GM23338 (cell line): ENCODE measurements at places on chromosomes 4 and X.

DNA sequence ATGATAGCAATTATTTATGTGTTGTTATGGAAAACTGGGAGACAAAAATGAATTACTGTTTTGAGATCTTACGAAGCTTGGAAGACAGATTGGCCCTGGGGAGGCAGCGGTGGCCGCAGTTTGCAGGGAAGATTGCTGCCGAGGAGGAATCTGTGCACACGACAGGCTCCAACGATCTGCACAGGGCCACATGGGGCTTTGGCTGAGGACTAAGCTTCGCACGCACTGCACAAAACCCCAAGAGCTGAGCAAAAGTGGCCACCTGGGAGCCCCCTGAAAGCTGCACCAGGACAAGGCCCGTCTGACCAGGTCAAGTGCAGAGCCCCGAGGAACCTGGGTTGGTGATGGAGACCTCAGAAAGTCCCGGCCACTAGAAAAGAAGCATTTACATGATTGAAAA lies 5.2 kb upstream of the PDE6B start:
- DNase-seq: no peak
- no peaks in the 10 kb centered on the region; the same call in 1 of the 2 replicates for H3K4me1 ChIP-seq
- H3K36me3 ChIP-seq: no peaks in the 10 kb centered on the region
- H3K27me3 ChIP-seq: no peaks in the 10 kb centered on the region

- no peaks in the 10 kb centered on the region for H3K4me1 ChIP-seq
- H3K36me3 ChIP-seq: no peaks in the 10 kb centered on the region
- no peak overlapping the region for H3K4me3 ChIP-seq
- no peak for DNase-seq
- H3K27ac ChIP-seq: no peak overlapping the region
Measured at GRCh38 chr4:89939546-89939945, 44.9 kb downstream of the MMRN1 start.

GRCh38 chr4:176198316-176198903 lies 3.0 kb upstream of the SPATA4 start:
- no peaks in the 10 kb centered on the region for H3K27me3 ChIP-seq
- H3K36me3 ChIP-seq: no peaks in the 10 kb centered on the region
- H3K27ac ChIP-seq: no peak overlapping the region
- peak; percentile 65 for DNase-seq
- H3K4me1 ChIP-seq: peaks cover 4% of the 10 kb centered on the region

DNA sequence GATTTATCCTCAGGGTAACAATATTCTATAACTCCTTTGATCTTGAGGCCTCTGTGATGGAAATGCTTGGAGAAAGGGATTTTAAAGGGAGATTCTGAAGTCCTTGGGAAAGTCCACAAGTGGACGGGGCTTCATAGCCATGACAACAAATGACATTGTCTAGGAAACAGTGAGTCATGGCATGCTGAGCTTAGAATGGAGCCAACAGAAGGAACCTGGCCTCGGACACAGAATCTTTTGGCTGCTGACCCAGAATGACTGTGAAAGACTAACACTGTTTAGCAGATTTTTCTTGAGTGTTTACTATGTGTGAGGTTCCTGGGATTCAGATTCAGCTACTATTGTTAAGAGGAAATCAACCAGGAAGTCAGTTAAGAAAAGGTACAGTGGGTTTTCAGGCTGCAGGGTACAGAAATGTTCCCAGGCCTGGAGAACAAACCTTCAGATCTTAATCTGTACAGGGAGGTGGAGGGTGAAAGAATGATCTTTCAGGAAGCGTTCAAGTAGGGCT lies 18.1 kb upstream of the CXCL2 start:
- DNase-seq: no peak
- no peaks in the 10 kb centered on the region for H3K27me3 ChIP-seq
- H3K27ac ChIP-seq: no peak overlapping the region
- no peaks in the 10 kb centered on the region for H3K36me3 ChIP-seq

DNA sequence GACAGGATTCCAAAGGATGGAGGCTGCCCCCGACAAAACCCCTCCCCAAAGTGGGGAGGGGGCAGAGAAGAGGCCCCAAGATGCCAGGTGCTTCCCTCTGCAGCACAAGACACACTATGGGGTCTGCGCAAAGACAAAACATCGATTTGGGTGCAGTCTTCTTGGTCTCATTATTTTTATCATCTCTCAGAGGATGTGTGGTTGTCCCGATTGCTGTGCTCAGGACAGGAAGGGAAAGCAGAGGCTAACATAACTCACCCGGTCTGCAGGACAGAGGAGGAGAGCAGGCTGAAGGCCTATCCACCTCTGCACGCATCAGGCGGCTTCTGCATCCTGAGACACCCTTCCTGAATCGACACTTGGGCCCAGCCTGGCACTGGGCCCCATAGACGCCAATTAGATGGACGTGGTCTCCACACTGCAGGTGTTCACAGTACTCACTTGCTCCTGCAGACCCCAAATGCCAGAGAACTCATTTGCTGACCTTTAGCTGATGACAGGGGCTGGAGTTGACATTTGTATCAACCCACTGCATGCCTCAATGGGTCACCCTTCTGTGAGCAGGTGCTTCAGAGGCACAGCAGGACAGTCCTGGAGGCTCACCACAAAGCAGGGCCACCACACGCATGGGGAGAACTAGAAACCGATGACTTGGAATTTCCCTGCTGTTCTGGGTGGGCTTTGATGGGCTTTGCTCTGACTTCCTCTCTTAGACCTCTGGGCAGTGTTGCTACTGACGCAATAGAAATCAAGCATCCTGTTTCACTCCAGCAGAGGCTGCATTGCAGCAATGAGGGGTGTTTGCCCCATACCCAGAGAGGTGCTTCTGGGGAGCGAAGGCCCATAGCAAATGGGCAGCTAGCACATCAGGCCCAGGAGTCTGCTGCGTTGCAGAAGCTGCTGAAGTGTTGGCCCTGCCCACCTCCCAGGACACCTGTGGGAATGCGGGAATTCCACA lies 96.3 kb upstream of the ENPP6 start:
- no peaks in the 10 kb centered on the region for H3K27me3 ChIP-seq
- no peak for DNase-seq
- H3K36me3 ChIP-seq: no peaks in the 10 kb centered on the region
- no peak overlapping the region for H3K27ac ChIP-seq
- H3K4me3 ChIP-seq: no peak overlapping the region
- peaks cover 3% of the 10 kb centered on the region; the same call in 1 of the 2 replicates for H3K4me1 ChIP-seq

- no peak overlapping the region for H3K4me3 ChIP-seq
- H3K27me3 ChIP-seq: no peaks in the 10 kb centered on the region
- 0 out of 2 replicates have a peak, but pooled peaks cover 3% of the 10 kb centered on the region for H3K36me3 ChIP-seq
Measured at GRCh38 chrX:146994163-146994562, 179.6 kb upstream of the CXorf51A start.

GRCh38 chr4:6360385-6360784 lies 90.7 kb downstream of the WFS1 start:
- H3K4me1 ChIP-seq: no peaks in the 10 kb centered on the region
- H3K36me3 ChIP-seq: no peaks in the 10 kb centered on the region
- no peaks in the 10 kb centered on the region for H3K27me3 ChIP-seq
- H3K27ac ChIP-seq: no peak overlapping the region
- no peak overlapping the region for H3K4me3 ChIP-seq
- peak; percentile 81 for DNase-seq

DNA sequence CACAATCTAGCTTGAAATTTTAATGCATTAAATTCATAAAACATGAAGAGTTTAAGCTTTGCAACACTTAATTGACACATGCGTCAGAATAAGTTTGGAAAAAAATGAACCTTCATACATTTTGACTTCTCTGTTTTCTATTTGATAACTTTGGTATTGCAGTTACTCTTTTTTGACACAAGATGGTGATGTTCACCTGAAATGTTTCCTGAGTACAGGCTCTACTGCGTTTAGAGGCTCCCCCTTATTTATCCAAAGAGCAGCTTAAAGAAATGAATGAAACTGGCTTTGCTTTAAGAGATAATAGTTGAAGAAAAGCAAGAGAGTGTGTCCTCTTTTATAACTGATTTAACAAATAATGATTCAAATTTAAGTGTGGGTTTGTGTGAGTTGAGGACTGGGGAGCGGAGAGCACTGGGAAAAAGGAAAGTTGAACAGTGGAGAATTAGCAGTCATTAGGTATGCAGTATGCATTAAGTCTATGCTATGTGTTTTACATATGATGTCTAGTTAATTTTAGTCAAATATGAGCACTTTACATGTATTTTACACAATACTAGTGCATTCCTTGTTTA lies 180.6 kb upstream of the NUDT6 start:
- no peak overlapping the region for H3K4me3 ChIP-seq
- H3K27me3 ChIP-seq: no peaks in the 10 kb centered on the region
- no peak overlapping the region for H3K27ac ChIP-seq
- DNase-seq: peak; percentile 59
- H3K36me3 ChIP-seq: no peaks in the 10 kb centered on the region

- H3K4me1 ChIP-seq: peaks cover 6% of the 10 kb centered on the region; the same call in 1 of the 2 replicates
- H3K36me3 ChIP-seq: peaks cover 28% of the 10 kb centered on the region; the same call in 1 of the 2 replicates
- H3K27me3 ChIP-seq: no peaks in the 10 kb centered on the region
- DNase-seq: peak; percentile 72
- no peak overlapping the region for H3K4me3 ChIP-seq
Measured at GRCh38 chr4:183256756-183257385, 63.2 kb downstream of the CLDN22 start.

GRCh38 chrX:147170993-147171392 lies 356.4 kb upstream of the CXorf51A start:
- no peak overlapping the region for H3K27ac ChIP-seq
- H3K27me3 ChIP-seq: no peaks in the 10 kb centered on the region
- no peak overlapping the region for H3K4me3 ChIP-seq
- H3K36me3 ChIP-seq: no peaks in the 10 kb centered on the region
- peak; percentile 1 for DNase-seq

DNA sequence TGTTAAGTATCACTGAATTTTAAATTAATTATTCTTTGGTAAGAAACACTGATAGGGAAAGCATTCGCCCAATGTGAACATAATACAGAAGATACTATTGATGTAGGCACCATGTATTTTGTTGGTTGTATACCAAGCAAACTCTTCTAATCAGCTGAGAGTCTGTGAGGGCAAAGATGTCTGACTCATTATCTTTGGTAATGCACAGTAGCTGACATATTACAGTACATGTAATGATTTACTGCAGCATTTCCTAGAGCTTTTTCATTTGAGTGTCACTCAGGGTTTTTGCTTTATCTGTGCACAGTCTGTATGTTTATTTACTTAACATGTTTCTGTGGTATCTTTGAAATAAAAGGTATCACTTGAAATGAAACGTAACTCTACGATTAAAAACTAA lies 49.2 kb downstream of the CENPVL3 start:
- H3K4me1 ChIP-seq: peaks cover 3% of the 10 kb centered on the region; the same call in 1 of the 2 replicates
- DNase-seq: no peak
- H3K4me3 ChIP-seq: no peak overlapping the region
- H3K27ac ChIP-seq: no peak overlapping the region

- no peak overlapping the region for H3K27ac ChIP-seq
- no peak overlapping the region for H3K4me3 ChIP-seq
- no peaks in the 10 kb centered on the region for H3K27me3 ChIP-seq
- no peaks in the 10 kb centered on the region for H3K36me3 ChIP-seq
- DNase-seq: no peak
Measured at GRCh38 chr4:86280246-86280645, 79.6 kb downstream of the MAPK10 start.

DNA sequence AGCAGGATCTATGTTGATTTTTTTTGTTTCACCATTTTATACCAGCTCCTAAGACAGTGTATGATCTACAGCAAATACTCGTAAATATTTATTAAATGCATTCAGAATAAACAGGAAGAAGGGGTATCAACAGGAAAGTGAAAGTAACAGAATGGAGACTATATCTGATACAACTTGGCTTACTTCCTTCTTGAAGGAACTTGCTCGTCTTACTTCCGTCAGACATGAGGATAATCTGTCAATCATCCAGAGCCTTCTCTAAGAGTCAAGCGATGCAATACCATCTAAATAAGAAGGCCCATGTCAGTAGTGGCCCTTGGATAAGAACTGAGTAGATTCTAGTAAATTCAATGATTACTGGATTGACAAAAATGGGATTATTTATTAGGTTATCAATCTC lies 84.2 kb downstream of the CAMK2D start:
- H3K4me1 ChIP-seq: peaks cover 6% of the 10 kb centered on the region
- H3K36me3 ChIP-seq: no peaks in the 10 kb centered on the region
- no peak for DNase-seq

- no peaks in the 10 kb centered on the region for H3K27me3 ChIP-seq
- DNase-seq: peak; percentile 40
- H3K27ac ChIP-seq: no peak overlapping the region
- H3K36me3 ChIP-seq: no peaks in the 10 kb centered on the region
- H3K4me3 ChIP-seq: no peak overlapping the region
- no peaks in the 10 kb centered on the region for H3K4me1 ChIP-seq
Measured at GRCh38 chrX:129665916-129666644, 11.3 kb upstream of the APLN start.

GRCh38 chr4:87633243-87633642 lies 16.8 kb upstream of the DMP1 start:
- no peak for DNase-seq
- no peaks in the 10 kb centered on the region for H3K36me3 ChIP-seq
- H3K4me3 ChIP-seq: no peak overlapping the region
- no peaks in the 10 kb centered on the region for H3K27me3 ChIP-seq

- H3K4me1 ChIP-seq: peaks cover 29% of the 10 kb centered on the region
- H3K4me3 ChIP-seq: no peak overlapping the region
- H3K36me3 ChIP-seq: no peaks in the 10 kb centered on the region
Measured at GRCh38 chr4:48030470-48030869, 13.9 kb downstream of the NIPAL1 start.

GRCh38 chr4:72496119-72496518 lies 72.9 kb downstream of the ADAMTS3 start:
- H3K4me3 ChIP-seq: no peak overlapping the region
- DNase-seq: peak; percentile 6
- H3K4me1 ChIP-seq: no peaks in the 10 kb centered on the region
- no peak overlapping the region for H3K27ac ChIP-seq
- H3K27me3 ChIP-seq: no peaks in the 10 kb centered on the region
- no peaks in the 10 kb centered on the region; the same call in 1 of the 2 replicates for H3K36me3 ChIP-seq

DNA sequence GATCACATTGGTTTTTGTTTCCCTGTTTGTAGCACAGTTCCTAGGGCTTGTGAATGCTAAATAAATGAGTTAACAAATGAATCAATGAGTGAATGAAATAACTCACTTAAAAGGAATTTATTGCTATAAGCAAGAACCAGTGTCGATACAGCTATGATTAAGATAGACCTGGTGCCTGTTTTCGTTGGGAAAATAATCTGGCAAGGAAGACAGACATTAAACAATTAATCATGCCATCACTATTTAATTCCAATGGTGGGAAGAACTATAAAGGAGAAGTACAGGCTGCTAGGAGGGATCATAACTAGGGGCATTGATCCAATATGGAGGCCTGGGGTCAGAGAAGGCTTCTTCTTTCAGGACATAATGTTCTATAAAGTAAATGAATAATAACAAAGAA lies 4.5 kb upstream of the CBR4 start:
- H3K4me1 ChIP-seq: peaks cover 14% of the 10 kb centered on the region; the same call in 1 of the 2 replicates
- no peaks in the 10 kb centered on the region for H3K27me3 ChIP-seq
- DNase-seq: no peak
- H3K36me3 ChIP-seq: no peaks in the 10 kb centered on the region
- H3K27ac ChIP-seq: no peak overlapping the region

GRCh38 chr4:166301266-166301665 lies 428.2 kb downstream of the TLL1 start:
- no peak overlapping the region for H3K4me3 ChIP-seq
- no peaks in the 10 kb centered on the region for H3K36me3 ChIP-seq
- no peaks in the 10 kb centered on the region for H3K4me1 ChIP-seq
